ENCODE measurements at places on chromosomes 13 and 19.
A peak's percentile ranks its signal among the peaks of the same experiment; 100 is the strongest.

GRCh38 chr19:39558624-39559117, 18.7 kb upstream of the EID2 start:
- DNase-seq = no peak

- no peak for DNase-seq
Observed at GRCh38 chr13:73998631-73999030, 135.6 kb downstream of the KLF12 start.

DNA sequence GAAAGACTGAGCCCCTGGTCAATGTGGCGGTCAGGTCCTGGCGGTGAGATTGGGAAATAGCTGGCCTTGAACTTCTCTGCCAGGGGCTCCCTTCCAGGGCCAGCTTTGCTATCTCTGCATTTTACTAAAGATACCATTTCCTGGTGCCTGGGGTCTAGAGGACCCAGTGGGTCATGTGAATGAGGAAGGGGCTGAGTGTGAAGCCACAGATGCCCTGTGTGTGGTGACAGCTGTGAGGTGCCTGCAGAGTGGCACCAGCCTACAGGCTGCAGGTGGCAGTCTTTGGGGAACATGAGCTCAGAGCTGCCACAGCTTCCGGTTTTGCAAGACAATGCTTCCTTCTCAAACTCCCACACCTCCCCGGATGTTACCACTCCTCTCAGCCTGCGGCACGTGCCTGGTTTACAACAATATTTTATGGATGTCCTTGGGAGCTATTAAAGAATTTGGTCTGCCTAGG, 5.2 kb upstream of the MLNR start:
- no peak for DNase-seq

DNA sequence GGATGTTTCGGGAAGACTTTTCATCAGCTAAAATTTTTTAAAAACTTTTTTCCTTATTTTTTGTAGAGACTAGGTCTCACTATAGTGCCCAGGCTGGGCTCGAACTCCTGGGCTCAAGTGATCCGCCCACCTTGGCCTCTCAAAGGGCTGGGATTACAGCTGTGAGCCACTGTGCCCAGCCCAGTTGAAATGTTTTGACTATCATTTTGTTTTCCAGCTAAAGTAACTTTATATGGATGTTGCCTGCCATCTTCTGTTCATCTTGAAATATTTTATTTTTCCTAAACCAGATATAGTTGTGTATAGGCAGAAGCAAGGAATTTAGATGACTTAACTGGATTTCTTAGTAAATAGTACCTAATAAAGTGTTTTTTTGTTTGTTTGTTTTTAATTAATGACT, 7.0 kb downstream of the CAB39L start:
- DNase-seq = peak; percentile 42

- DNase-seq = no peak
Observed at GRCh38 chr13:113652404-113653263, 5.4 kb downstream of the ATP4B start.

DNA sequence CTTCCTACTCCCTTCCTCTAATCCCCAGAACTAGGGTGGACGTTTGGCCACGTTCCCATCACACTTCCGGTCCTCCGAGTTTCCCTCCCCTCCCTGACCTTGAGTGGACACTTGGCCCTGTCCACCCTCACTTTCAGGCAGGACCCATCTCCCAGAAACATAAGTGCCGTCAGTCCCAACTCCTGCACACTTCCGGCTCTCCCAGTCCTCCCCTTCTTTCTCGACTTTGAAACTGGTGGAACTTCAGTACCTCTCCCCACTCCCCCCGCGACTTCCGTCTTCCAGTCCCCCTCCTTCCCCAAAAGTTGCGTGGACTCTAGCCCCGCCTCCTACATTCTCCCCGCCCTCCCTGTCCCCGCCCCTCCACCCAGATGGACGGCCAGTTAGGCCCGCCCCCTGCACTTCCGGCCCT, 278 bp upstream of the ZNF274 start:
- no peak for DNase-seq

DNA sequence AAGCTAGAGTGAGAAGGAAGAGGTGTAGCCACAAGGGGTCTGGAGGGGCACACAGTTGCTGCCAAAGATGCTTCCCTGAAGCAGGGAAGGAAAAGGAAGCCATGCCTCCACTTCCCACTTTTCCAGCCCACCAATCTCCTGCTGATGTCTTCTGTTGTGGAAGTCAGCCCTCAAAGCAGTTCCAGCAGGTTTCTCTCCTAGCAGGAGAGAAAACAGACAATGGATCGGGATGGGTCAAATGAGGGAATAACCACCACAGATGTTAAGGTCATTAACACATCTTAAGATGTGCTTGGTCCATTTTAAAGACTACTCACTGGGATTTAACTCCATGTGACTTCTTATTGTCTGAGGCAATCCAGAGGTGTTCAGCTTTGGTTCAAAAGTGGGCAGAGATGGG, 284.1 kb upstream of the SOX21 start:
- DNase-seq = no peak

GRCh38 chr13:67966065-67966464, 735.9 kb upstream of the PCDH9 start:
- no peak for DNase-seq

- no peak for DNase-seq
Observed at GRCh38 chr13:94956417-94957110, 244.2 kb upstream of the SOX21 start.

- no peak for DNase-seq
Observed at GRCh38 chr13:81377921-81378320, 1037.0 kb upstream of the SPRY2 start.

- DNase-seq = peak; percentile 65
Observed at GRCh38 chr19:5627395-5627904, 4.6 kb downstream of the SAFB start.

GRCh38 chr13:52377898-52378297, 28.1 kb downstream of the THSD1 start:
- DNase-seq = no peak

DNA sequence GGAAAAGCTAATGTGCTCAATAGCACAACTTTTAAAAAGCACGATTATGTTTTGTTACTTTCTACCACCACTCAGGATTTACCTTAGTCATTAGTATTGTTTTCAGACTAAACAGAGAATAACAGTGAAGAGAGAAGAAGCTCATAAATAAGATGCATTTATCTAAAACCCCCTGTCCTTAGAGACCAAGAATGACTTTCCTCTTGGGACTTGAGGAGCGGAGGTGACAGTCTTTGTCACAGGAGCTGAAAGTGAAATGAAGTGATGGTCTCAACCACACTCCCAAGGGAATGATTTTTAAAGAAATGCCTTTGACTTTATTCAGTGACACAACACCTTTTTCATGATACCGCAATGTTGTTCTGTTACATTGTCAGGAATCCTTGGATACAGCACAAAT, 190.6 kb upstream of the NBEA start:
- no peak for DNase-seq

- DNase-seq = no peak
Observed at GRCh38 chr13:113061271-113061625, 44.3 kb upstream of the F7 start.

DNA sequence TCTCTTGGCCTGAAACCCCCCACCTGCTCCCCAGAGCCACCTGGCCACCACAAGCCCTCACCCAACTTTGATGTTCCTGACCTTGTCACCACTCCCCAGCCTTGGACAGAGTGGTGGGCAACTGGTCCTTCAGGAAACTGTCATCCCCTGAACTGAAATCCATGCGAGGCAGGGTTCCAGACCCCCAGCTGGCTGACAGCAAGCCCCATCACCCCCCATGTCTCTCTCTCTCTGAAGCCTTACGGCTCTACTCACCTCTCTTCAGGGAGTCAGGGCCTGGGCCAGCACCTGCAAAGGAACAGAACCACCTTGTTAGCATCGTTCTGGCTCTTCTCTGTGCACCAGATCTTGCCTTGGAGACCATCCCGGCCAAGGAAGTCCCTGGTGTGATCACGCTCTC, 2.6 kb downstream of the LRFN1 start:
- DNase-seq = no peak

DNA sequence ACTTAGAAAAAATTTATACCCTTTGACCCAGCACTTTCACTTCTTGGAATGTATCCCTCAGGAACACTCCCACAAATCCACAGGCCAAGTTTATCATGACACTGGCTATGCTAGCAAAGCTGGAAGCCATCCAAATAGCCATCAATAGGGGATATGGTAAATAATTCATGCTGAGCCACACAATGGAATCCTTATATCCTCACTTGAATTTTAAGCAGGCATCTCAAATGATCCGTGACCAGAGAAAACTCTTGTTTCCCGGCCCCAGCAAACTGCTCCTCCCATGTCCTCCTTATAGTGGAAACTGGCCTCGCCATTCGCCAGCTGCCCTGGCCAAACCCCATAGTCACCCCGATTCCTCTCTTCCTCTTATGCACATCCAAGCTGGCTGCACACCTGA, 37.6 kb downstream of the GRIK5 start:
- peak; percentile 5 for DNase-seq

DNA sequence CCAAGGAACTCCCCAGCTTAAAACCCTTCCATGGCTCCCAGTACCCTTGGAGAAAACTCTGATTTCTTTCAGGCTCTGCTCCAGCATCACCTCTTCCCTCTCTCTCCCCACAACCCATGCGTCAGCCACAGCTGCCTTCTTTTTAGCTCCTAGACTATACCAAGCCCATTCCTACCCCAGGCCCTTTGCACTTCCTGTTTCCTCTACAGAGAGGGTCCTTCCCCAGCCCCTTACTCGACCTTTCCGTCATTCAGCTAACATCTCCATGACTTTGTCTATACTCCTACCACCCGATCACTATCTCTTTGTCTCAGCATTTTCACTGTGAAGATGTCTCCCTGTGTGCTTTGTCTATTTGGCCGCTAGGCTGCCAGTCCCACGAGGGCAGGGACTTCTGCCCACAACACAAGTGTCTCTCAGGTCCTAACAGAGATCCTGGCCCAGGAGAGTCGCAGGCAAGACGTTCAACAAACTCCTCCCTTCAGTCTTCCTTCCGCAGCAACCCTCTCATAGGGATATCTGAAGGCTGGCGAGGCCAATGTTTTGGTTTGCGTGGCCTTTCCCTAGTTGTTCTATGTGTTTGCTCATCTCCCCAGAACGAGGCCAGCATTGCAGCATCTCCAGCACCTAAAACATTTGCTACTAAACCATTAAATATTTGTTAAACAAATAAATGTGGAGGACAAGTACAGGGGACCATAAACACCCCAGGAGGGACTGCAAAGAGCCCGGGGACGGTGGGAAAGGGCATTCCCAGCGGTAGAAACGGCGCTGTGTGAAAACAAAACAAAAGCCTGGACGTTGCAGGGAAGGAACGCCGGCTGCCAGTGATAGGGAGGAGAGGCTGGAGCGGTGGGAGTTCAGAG, 816 bp downstream of the CCNP start:
- DNase-seq = no peak

DNA sequence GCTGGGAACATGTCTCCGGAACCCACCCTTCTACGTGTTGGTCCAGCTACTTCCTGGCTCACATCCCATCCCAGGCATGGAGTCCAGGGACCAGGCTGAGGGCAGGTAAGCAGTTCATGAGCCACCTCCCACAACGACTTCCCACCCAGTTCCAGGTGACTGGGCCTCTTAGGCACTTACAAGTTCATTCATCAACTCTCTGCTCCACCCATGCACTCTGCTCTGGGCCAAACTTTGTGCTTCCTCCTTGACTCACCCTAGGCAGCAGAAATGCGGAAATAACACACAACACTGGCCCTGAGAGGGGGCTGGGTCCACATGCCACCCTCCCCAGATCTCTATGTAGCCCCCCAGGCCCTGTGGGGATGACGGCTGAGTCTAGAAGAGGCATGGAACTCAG, 20.5 kb downstream of the IQCN start:
- DNase-seq = no peak

- no peak for DNase-seq
Observed at GRCh38 chr19:41248895-41249294, 15.3 kb upstream of the HNRNPUL1 start.

DNA sequence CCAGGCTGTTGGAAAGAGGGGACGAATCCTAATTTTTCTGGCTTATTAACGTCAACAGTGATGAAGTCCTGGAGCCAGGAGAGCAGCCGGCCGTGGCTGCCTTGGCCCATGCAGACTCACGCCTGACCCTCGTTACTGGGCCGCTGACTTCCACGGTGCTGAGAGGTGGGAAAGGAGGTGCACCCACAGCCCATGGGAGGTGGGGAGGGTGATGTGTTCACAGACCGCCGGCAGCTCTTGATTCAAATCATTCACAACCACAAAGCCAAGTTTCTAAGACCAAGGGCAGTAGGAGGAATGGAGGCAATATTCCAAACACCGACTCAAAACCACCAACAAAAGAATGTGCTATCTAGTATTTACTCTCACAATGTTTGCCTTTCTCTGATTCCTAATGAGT, 24.3 kb downstream of the COL4A2 start:
- peak; percentile 72 for DNase-seq

- DNase-seq = no peak
Observed at GRCh38 chr19:3137119-3137518, 1.3 kb downstream of the GNA15 start.

DNA sequence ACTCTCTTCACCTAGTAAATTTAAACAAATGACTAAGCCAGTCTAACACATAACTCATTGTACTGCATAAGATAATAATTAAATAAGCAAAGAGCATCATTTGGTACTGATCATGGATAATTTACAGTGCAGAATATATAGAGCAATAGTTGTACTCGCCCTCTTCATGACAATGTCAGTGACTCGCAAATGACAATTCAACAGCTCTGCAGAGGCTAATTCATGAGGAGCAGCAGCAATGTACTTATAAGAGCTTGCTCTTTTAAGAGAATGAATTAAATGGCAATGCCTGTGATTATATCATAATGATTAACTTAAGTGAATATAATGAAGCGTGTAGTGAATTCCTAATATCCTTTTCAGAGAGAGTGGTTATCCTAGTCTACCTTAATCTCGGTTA, 284.5 kb upstream of the PCDH20 start:
- DNase-seq = no peak

- peak; percentile 47 for DNase-seq
Observed at GRCh38 chr19:54448040-54448773, 792 bp upstream of the LENG8 start.

GRCh38 chr13:112446867-112447266, 70.7 kb downstream of the SPACA7 start:
- DNase-seq = no peak

GRCh38 chr19:17933414-17934129, 757 bp downstream of the CCDC124 start:
- no peak for DNase-seq

GRCh38 chr13:94157705-94158218, 321.7 kb downstream of the DCT start:
- DNase-seq = no peak

- no peak for DNase-seq
Observed at GRCh38 chr19:21434516-21434915, 37.6 kb downstream of the ZNF493 start.

GRCh38 chr13:98581381-98581780, 4.5 kb upstream of the STK24 start:
- DNase-seq = no peak

DNA sequence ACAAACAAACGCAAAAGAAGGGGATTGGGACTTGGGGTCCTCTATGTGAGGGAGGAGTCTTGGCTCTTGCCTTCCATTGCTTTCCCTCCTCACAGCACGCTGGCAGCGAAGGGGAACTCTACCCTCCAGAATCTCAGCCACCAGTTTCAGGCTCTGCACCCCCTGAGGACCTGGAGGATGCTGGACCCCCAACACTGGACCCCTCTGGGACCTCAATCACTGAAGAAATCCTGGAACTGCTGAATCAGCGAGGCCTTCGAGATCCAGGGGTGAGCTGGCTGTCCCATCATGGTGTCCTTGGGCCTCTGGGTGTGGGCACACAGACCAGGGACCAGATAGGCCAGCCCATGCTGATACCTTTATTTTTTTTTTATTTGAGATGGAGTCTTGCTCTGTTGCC, 9.6 kb downstream of the PLEKHG2 start:
- DNase-seq = no peak

GRCh38 chr19:30689474-30689873, 317.3 kb downstream of the ZNF536 start:
- DNase-seq = no peak
